8988T (cell line): ENCODE measurements at places on chromosomes 3 and 15.
A peak's percentile ranks its signal among the peaks of the same experiment; 100 is the strongest.

GRCh38 chr15:91956026-91956723 lies 102.7 kb downstream of the SLCO3A1 start:
- DNase-seq: no peak

DNA sequence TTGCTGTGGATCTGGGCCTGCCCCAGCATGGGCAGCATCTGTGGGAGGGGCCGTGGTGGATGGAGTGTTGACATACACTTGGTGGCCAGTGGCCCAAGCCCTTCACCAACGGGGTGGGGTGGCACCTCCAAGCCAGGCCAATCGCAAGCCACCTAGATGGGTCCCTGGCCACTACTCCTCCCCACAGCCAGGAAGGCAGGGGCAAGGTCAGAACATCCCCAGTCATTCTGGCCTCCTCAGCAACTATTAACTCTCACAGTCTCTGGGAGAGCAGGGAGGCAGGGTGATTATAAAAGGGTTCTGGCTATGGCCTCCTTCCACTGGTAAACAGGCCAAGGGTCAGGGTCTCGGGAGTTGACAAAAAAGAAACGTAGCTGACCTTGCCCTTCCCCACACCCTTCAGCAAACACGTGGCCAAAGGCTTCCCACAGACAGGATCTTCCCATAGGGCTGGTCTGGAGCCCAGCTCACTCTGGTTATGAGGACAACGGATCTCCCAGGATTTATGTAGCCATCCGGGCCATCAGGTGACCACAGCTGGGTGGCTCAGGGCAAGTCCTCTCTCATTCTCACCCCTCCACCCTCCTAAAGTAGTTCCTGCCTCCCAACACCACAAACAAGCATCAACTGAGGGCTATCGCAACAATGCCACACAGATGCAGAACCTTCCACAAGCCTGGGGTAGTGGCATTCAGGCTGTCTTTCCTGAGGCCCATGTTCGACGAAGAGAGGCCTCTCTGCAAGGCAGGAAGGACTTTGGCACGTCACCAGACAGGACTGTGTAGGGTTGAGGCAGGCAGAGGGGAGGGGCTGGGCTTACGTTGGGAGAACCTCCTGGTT lies 18.9 kb downstream of the TLE3 start:
- no peak for DNase-seq

GRCh38 chr3:73435055-73435454 lies 189.7 kb downstream of the PDZRN3 start:
- no peak for DNase-seq

- DNase-seq: no peak
Observed at GRCh38 chr15:39854161-39854560, 65.9 kb downstream of the GPR176 start.

DNA sequence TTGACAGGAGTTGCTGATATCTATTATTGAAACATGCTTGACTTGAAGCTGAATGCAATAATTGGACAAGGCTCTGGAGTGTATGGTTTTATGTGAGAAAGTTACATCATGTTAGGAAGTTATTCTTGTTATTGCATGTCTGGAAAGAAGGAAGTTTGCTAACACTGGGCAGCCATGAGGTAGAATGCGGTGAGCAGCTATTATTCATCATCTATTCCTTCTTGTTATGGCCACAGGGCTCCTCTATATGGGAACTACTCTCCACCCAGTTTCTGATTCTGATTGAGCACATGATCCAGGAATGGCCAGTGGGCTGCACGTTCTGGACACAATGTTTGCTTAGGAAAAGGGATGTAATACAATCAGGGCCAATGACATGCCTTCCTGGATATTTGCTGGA lies 37.8 kb upstream of the SCN5A start:
- DNase-seq: no peak

GRCh38 chr3:128210711-128211110 lies 57.4 kb downstream of the EEFSEC start:
- DNase-seq: no peak

- DNase-seq: no peak
Observed at GRCh38 chr3:16888785-16889607, 4.2 kb downstream of the PLCL2 start.

DNA sequence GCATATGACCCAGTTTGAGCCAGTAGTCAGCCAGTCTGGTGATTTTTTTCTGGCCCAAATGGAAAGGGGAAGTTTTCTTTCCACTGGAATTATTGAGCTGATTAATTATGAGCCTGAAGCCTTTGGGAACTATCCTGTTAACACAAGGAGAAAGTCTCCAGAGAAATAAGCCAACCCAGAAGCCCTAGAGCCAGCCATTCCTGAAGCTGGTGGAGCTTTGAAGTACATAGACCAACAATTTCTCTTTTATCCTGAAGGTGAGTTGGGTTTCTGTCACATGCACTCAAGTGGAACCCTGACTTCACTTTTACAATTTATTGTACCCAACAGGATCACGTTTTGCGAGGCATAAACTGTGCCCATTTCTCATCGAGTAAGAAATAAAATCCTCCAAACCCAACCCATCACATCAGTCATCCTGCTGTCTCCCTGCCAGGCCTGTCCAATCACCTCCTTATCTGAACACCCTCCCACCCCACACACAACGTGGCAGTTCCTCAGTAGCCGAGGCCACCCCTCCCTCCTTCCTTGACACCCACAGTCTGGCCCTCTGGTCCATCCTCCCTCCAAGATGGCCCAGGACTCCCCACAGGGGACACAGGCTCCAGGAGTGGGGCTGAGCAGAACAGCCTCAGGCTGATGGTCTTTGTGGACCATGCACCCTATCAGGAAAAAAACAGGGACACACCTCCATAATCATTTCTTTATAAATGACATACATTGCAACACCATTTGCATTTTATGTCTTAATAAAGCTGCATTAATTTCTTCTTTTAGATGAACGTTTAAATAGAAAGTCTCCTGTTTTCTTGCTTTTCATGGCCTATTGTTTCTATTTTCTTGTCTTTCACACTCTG lies 55.7 kb upstream of the GATA2 start:
- no peak for DNase-seq

- DNase-seq: peak; percentile 64
Observed at GRCh38 chr15:100341750-100342560, at the start of gene ADAMTS17. ADAMTS17 (minus strand) TSS chr15:100341975; CDS start chr15:100341899, 76 bp downstream.

DNA sequence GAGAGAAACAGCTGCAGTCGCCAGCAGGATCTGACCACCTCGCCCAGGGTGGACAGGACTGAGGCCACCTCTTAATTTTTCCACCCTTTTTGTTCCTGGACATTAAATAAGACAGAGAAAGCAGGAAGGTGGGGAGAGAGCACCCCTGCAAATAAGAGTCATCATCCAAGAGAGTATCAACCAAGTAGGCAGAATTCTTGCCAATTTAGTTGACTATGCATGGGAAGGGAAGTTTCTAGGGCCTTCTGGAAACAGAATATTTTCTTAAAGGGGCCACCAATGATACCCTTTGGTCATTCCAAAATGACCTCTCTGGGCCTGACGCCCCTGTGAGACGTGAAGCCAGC lies 136.2 kb downstream of the TJP1 start:
- DNase-seq: no peak

- DNase-seq: no peak
Observed at GRCh38 chr3:59978979-59979378, 929.2 kb upstream of the CFAP20DC start.

- no peak for DNase-seq
Observed at GRCh38 chr15:22925875-22926274, 54.3 kb downstream of the CYFIP1 start.

GRCh38 chr15:72078887-72079286 lies 39.1 kb downstream of the MYO9A start:
- no peak for DNase-seq

GRCh38 chr3:127673191-127674100 lies 694 bp downstream of the ABTB1 start:
- DNase-seq: peak; percentile 78

DNA sequence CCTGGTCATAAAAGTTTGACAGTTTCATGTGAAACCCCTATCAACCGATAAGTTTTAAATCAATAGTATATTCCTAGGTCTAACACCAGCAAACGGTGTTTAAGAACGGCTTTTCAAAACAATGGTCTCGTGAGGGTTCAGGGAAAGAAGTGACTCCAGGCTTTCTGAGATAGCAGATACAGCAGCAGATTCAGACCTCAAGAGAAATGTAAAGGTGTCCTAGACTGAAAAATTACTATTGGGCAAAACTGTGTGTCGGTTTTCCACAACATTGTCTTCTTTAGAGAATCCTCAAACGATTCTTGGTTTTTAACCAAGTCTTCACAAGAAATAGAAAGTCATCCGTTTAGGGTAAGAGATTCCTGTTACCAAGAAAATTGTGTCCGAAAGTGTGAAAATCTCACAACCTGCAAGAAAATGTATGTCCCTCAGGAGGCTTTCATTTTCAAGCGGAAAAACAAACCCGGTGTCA lies 1.2 kb downstream of the SETD2 start:
- no peak for DNase-seq
